Ammon's horn (tissue), 1 donor: ENCODE measurements at places on chromosomes 1 and 21.

DNA sequence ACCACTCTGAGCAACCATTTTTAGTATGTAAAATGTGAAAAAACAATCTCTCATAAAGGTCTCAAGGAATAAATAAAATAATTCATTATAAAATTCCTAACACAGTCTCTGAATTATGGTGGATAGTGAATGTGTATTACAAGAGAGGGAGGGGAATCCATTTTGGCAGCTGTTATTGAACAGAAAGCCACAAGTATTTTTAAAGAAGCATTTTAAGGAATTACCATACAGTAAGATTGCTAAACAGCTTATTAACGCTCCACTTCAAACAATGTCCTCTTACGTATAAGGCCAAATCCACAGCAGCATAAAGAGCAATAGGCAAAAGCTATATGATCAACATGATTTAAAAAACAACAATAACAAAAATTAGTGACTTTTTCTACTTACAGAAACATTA lies 18.4 kb downstream of the PIGK start:
- DNase-seq, result no peak

- no peak for DNase-seq
These were observed 17.1 kb downstream of the BCAN start for GRCh38 chr1:156658945-156659574.

- DNase-seq, result no peak
These were observed at the start of gene RAB42 for GRCh38 chr1:28591708-28592320. RAB42 (plus strand) TSS chr1:28592265; CDS start chr1:28592512, 247 bp downstream.

DNA sequence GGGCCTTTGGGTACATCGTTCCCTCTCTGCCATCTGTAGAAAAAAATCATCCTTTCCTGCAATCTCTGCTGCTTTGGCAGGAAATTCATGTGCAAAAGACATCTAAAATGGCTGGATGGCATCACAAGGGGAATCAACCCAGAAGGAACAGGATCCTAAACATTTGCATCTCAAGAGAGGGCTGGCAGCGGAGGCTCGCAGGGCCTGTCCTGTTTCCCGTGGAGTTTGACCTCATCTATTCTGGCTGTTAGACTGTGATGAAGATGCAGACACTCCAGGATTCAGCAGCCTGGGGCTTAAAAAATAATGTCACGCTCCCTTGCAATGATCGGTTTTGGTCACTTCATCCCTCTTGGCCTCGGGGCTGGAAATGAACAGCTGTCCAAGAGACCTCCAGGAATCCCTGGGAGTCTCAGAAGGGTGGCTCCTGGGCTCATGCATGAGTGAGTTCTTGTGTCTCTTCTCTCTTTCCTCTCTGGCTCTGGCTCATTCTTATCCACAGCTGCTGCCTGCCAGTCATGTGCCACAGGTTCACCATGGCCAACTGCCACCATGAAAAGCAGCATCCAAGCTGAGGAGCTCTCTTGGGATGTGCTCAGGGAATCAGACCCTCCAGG lies 16.1 kb upstream of the PCP4 start:
- DNase-seq, result no peak

DNA sequence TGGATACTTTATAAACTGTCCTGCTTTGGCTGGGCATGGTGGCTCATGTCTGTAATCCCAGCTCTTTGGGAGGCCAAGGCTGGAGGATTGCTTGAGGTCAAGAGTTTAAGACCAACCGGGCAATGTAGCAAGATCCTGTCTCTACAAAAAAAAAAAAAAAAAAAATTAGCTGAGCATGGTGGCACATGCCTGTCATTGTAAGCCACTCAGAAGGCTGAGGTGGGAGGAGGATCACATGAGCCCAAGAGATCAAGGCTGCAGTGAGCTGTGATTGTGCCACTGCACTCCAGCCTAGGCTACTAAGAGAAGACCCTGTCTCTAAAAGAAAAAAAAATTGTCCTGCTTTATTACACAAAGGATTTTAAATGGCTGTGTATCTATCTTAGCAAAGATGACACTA lies 95.2 kb downstream of the LBR start:
- no peak for DNase-seq

DNA sequence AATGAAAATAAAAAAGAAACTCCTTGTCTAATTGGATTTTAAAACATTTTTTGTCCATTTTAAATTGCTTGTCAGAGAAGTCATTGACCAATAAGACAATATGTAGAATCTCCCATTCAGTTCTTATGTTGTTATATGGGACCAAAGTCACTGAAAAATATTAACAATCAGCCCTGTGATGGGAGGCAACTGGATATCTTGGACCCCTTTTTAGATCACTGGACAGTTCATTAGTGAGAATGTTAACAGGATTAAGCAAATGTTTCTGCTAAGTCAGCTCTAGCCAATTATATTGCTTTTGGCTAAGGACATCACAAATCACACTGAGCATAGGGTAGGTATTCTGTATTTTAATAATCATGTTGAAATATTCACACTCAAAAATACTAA lies 609.1 kb upstream of the USP24 start:
- no peak for DNase-seq

GRCh38 chr1:231523816-231524215 lies 4.7 kb upstream of the TSNAX start:
- DNase-seq, result no peak

DNA sequence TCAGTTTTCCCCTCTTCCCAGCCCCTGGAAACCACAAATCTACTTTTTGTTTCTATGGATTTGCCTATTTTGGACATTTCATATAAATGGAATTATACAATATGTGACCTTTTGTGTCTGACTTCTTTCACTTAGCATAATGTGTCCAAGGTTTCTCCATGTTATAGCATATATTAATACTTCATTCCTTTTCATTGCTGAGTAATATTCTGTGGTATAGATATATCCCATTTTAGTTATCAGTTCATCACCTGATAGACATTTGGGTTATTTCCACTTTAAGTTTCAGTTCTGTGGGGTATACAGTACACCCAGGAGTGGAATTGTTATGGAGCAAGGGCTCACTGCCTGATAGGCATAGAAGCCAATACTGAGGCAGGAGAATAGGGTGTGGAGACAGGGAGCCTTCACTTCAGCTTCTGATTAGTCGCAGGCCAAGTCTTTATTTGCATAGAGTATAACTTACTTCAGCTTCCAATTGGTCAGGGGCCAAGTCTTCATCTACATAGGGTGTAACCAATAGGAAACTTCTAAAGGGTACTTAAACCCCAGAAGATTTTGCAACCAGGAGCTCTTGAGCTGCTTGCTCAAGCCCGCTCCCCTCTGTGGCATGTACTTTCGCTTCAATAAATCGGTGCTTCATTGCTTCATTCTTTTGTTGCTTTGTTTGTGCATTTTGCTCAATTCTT lies 8.3 kb upstream of the NVL start:
- no peak for DNase-seq

DNA sequence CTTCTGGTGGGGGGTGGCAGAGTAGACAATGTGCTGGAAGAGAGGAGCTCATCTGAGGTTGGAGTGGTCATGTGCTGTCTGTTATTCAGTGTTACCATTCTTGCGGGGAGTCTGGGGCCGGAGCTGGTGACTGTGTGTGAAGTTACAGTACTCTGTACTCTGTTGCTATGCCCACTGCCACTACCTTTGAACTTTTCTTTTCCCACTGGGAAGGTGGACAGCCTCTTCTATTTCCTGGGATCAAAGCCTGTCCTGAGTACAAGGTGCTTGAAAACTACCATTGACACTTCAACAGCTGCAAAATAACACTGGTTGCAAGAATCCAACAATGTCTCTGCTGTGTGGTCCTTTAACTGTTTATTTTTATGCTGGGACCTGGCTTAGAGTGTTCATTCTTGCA lies 66.4 kb upstream of the ZNF326 start:
- DNase-seq, result no peak

GRCh38 chr1:14871218-14871970 lies 272.9 kb downstream of the KAZN start:
- DNase-seq, result no peak

DNA sequence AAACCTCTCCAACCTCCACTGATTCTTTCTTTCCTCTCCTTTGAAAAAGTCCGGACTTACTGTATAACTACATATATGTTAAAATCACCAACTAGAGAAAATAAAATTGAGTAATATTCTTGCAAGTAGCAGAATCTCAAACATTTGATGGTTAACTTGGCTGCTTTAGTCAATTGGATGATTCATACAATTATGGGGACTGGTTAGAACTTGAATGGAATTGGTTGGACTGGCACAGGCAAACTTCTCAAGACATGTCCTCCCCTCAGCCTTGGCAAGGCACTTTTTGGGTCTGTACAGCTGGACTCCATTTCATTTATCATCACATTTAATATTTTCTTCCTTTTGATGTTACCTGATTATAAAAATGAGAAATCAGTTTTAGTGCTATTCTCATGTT lies 6.5 kb downstream of the WLS start:
- DNase-seq, result no peak

DNA sequence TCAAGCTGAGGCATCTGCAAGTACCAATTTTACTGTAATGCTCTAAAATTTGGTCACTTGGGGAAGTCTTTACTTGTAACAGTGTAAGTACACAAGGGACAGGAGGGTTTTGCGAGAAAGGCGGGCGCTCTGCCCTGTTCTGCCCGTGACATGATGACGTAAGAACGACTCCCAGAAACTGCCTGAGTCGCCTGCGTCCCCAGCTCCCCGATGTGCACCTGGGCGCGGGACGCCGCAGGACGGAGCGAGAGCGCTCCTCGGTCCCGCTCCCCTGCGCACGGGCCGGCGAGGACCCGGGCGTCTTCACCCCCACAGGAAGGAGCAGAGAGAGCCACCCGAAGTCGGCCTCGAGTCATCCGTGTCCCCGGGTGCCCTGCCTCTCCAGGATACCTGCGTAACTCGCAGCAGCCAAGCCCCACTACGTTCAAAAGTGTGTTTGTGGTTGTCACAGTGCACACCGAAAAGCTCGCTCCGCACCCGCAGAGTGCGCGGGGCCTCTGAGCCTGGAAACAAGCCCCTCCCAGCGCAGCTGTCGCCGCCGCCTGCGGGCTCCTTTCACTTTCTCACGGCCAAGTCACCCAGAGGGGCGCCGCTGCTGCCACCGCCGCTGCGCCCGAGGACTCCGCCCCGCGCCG lies 3.3 kb upstream of the ZBTB18 start:
- peak; percentile 84 for DNase-seq

GRCh38 chr1:234486858-234487840 lies 8.2 kb upstream of the TARBP1 start:
- DNase-seq, result peak; percentile 89

- DNase-seq, result no peak
These were observed 153.4 kb downstream of the ETS2 start for GRCh38 chr21:38958940-38959691.

DNA sequence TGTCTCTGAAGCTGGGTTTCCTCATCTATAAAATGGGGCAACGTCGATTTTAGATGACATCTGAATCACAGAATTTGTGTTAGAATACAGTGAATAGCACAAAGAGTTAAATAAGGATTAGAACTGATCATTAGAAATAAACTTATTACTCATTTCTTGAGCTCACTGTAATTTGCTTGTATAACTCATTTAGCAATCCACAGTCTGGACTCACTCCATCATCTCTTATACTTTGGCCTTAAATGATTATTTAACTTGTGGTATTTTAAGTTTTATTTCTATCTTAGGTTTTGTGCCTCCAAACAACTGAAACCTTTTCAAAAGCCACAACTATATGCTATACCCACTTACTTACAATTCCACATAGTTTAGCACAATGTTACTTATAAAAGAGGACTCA lies 128.0 kb downstream of the CDC42BPA start:
- no peak for DNase-seq

DNA sequence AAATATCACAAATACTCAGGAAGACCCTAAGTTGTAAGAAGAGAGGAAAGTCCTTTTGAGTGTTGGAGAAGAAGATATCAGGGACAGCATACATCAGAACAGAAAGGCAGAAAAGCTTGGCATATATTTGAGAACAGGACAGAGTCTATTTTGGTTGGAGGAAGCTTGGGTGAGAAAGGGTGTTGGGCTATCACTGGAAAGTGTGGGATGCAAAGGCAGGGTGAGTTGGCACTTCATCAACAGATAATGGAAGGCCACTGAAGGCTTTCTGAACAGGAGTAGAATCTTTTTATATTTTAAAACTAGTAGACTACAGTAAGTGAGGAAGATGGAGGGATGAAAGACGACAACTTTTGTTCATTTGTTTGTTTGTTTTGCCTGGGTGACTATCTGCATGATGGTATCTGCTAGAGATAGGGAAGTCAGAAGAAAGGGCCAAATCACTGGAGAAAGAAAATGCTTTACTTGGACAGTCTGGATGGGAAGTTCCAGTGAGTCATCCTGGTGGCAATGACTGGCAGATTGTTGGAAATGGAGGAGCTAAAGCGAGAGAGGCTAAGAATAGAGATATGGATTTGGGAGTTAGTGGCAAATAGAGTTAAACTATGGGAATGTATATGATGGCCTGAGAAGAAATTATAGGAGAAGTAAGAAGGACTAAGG lies 33.7 kb upstream of the KCNA2 start:
- DNase-seq, result peak; percentile 18

DNA sequence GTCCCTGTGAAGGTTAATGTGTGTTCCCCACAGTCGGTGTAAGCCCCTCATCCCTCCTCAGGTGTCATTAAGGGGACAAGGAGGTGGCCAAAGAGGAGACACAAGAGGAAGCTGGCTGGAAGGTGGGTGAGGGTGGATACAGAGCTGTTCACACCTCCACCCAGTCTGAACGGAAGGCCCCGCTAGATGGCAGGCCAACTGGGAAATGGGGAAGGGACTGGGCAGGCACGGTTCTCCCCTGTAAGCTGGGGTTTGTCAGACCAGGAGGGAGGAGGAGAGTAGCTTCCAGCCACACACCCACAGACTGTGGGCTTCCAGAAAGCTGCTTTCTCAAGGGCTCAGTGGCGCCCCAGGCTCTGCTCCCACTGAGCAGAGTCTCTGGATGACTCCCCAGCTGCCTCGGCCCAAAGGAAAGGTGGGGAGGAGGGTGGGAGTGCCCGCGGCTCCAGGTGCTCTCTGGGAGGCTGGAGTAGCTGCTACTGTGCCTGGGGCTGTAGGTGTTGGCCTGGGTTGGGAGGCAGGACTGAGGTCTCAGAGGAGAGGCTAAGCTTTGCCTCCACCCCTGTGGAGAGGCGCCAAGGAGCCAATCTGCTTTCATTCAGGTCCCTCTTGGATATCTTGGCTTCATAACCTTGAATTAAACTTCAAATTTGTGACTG lies 41.2 kb downstream of the PCP4 start:
- no peak for DNase-seq

DNA sequence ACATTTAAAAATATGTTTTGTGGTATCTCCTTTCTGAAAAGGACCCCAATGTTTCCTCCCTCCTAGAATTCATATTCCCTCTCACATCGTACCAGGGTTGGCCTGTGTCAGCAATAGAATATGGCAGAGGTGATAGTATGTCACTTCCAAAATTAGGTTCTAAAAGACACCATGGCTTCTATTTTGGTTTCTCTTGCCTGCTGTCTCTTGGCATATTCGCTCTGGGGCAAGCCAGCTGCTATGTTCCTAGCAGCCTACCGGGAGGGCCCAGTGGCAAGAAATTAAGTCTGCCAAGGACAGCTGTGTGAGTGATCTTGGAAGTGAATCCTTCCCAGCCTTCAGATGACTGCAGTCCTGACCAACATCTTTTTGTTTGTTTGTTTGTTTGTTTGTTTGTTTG lies 92.9 kb upstream of the PPM1J start:
- no peak for DNase-seq
